ENCODE measurements at places on chromosomes 2 and 18.

GRCh38 chr2:239745386-239746227 lies 279.5 kb downstream of the NDUFA10 start:
- no peak for DNase-seq

GRCh38 chr2:64792300-64792699 lies 138.6 kb upstream of the SERTAD2 start:
- no peak for DNase-seq

GRCh38 chr2:46909771-46910419 lies 5.7 kb downstream of the MCFD2 start:
- DNase-seq: no peak

- no peak for DNase-seq
Observed at GRCh38 chr2:162091325-162092007, 17.5 kb upstream of the DPP4 start.

GRCh38 chr2:231708773-231709635 lies 679 bp downstream of the PTMA start:
- DNase-seq: peak; percentile 46

GRCh38 chr2:231393149-231394131 lies 2.1 kb upstream of the B3GNT7 start:
- no peak for DNase-seq

GRCh38 chr2:145860083-145860482 lies 1340.2 kb upstream of the ZEB2 start:
- DNase-seq: no peak

DNA sequence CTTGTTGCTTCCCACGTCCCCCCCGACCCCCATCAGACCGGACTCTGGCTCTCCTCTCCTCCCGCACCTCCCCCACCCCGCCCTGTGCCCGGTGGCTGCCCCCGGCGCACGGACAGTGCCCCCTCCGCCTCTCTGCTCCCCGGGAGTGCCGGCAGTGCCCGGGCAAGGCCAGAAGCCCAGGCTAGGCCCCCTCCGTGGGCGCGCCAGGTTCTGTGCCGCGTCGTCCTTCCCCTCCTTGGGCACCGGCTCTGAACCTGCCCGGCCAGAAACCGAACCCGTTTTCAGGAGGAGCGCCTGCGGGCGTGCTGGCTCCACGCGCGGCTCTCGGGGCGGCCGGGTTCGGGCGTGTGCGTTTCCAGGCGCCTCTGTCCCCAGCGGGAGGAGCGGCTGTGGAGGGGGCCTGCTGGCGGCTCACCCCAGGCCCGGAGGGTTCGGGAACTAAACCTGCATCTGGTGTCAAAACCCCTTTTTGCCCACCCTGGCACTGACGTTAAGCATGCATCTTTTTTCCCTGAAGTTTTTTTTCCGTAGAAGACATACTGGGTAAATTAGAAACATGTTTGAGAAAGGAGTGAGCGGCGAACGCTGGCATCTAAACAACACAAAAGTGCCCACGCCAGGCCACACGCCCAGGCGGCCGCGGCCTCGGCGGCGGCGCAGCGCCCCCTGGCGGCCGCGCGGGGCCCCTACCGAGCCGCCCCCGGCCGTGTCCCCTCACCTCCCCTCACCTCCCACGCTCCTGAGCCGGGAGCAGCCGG lies 123.9 kb upstream of the SLC1A4 start:
- peak; percentile 34 for DNase-seq

- DNase-seq: no peak
Observed at GRCh38 chr2:222554517-222554916, 101.4 kb downstream of the FARSB start.

DNA sequence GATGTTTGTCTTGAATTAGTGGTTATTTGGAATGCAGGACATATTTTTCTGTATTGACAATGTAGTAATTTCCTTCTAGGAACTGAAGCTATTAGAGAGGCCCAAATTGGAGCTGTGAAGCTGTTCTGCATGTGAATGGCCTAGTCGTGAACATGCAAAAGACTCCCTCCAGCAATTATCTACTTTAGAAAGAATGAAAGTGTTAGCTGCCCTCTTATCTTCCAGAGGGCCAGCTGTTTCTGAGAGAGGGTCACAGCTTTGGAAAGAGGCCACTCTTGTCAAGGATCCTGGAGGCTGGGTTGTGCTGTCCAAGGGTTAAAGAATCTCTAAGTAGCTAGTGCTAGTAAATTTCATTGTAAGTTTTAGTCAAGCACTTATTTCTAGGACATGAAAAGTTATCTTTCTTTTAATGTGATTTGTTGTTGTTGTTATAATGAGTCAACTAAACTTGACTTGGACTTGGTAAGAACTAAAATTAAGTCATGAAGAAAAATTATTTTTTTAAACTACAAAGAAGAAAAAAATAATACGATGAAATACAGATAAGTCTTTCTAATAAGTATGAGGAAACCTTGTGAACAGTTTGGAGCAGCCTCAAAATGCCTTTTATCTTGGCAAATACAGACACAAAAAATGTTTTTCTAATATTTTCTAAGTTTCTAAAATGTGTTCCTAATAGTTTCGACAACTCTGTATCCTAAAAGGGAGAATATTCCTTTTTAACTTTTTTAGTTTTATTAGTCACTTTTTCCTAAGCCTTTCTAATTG lies 36.8 kb downstream of the DPP4 start:
- DNase-seq: no peak

DNA sequence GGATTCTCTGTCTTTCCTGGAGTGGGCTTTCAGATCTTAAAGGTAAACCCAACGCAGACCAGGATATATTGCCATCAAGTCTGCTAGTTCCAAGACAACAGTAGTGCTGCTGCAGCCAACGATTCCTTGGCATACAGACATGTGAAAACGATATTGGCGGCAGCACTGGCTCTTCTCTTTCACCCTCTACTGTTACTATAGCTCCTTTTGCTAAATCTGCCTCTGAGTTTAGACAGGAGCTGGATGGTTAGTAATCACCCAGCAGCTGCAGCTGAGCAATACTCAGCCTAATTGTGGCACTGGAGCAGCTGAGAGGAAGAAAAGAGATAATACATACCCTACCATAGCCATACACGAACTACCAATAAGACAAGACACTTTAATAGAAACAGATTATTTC lies 4.0 kb downstream of the YES1 start:
- no peak for DNase-seq

GRCh38 chr2:190446750-190447516 lies 38.8 kb downstream of the MFSD6 start:
- no peak for DNase-seq

DNA sequence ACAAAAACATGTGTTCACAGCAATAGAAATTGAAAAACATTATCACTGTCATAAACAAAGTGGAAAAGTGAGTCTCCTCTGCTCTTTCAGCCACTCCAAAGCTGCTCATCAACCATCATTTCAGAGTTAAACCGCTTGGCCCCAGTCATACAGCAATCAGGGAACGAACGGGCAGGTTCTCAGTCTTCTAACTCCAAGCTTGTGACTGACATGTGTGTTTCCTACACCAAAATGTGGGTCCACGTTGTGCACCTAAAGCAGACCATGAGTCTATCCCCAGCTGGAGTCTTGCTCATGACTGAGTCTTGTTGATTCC lies 582.6 kb upstream of the ID2 start:
- DNase-seq: no peak

DNA sequence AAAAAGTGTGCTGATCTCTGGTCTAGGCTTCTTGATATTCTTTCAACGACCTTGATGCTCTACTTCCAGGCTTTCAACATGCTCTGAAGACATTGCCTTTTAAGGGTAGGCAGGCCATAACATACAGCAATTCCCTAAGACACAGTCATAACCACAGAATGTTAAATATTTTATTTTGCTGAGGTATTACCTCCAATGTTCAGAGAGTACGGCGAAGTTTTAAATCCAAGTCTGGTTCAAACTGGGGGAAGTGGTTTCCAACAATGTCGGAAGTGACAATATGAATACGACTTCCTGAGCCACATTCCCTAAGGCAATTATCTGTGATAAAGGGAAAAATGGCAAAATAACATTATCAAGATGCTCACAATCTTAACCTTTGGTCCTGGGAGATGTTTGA lies 1077.9 kb upstream of the PIK3C3 start:
- DNase-seq: no peak

DNA sequence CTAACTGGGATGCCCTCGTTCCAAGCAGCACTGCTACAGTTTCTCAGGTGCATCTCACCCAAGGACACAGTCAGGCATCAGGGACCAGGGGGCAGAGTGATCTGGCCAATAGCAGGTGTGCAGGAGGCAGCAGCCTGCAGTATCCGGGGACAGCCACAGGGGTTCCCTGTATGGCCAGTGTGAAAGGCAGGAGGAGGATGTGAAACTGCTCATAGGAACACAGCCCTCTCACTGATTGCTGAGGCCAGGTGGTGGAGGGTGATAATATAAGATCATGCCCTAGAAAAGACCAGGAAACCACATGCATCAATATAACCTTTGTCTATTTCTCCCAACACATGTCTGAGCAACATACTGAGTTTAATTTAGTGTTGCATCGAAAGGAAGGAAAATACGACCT lies 112.7 kb upstream of the TACR1 start:
- no peak for DNase-seq

DNA sequence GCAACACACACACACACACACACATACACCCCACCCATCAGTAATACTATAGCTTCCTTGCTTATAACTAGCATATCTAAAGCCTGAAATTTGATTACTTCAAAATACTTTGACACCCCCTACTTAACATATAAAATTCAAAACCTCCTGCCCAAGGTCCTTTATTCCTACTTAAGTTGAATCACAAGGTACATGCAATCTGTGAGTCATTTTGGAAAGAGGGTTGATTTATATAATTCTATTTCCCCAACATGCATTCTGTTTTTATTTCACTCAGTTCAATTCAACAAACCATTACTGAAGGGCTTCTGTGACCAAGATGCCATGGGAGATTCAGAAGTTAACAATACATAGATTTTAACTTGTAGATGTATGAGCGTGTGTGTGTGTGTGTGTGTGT lies 420.7 kb downstream of the METTL4 start:
- DNase-seq: no peak

DNA sequence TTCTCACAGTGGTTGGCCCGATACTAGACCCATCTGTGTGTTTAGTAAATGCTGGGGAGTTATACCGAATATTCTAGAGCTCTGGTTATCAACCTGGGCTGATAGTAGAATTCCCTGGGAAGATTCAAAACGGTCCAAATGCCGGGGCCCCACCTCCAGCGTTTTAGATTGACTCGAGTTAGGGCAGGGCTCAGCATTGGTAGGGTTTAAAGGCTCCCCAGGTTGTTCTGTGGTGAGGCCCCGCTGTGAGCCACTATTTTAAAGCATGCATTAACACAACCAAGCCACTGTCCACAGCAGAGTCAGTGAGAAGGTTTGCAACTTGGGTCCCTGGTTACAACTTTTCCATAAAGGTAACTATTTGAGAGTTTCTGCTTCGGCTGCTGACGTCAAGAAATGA lies 73.6 kb downstream of the DYSF start:
- DNase-seq: no peak

Data from stimulated activated CD4-positive, alpha-beta T cell treated with anti-CD3 and anti-CD28 coated beads, Interleukin-12 subunit alpha, Interleukin-12 subunit beta, amount 100 ng/mL, for 24 hours (primary cell).